ENCODE measurements at places on chromosomes 16 and 17. TPM values are rescaled to one million over a fixed set of nuclear protein-coding genes. Genes with fewer than 3 reads are reported as not detected.
A peak's percentile ranks its signal among the peaks of the same experiment; 100 is the strongest.

The WFDC1 gene
- 5.6 TPM for total RNA-seq

The PRSS8 gene
- total RNA-seq, result 452 TPM

The SECTM1 gene
- total RNA-seq, result 5.8 TPM

The FGF11 gene
- total RNA-seq, result 2.4 TPM

The RHBDL1 gene
- total RNA-seq, result 1.8 TPM

DNA sequence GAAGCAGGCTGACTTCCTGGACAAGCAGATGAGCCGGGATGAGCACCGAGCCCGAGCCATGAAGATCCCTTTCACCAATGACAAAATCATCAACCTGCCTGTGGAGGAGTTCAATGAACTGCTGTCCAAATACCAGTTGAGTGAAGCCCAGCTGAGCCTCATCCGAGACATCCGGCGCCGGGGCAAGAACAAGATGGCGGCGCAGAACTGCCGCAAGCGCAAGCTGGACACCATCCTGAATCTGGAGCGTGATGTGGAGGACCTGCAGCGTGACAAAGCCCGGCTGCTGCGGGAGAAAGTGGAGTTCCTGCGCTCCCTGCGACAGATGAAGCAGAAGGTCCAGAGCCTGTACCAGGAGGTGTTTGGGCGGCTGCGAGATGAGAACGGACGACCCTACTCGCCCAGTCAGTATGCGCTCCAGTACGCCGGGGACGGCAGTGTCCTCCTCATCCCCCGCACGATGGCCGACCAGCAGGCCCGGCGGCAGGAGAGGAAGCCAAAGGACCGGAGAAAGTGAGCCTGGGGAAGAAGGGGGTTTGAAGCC lies 11.0 kb downstream of the NFE2L1 start:
- H3K36me3 ChIP-seq, result peaks cover 61% of the 10 kb centered on the region
- no peaks in the 10 kb centered on the region for H3K27me3 ChIP-seq
- no peak for DNase-seq

DNA sequence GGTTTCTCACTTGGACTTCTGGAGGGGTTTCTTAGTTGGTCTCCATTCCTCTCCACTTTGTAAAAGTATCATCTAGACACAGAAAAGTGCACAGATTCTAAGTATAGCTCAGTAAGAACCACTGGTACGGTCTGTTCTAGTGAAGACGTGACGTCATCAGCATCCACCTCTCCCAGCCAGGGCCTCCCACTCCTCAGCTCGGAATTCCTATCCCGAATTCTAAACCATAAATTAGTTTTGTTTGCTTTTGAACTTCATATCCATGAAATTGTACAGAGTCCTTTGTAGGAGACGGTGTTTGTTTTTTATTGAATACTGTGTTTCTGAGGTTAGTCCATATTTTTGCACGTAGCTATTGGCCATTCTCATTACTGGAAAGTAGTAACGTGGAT lies 25.5 kb downstream of the FOXK2 start:
- no peak overlapping the region for H3K4me3 ChIP-seq
- no peaks in the 10 kb centered on the region for H3K36me3 ChIP-seq
- DNase-seq, result no peak
- H3K27ac ChIP-seq, result peak overlapping the region; percentile 79
- H3K4me1 ChIP-seq, result peaks cover 57% of the 10 kb centered on the region

DNA sequence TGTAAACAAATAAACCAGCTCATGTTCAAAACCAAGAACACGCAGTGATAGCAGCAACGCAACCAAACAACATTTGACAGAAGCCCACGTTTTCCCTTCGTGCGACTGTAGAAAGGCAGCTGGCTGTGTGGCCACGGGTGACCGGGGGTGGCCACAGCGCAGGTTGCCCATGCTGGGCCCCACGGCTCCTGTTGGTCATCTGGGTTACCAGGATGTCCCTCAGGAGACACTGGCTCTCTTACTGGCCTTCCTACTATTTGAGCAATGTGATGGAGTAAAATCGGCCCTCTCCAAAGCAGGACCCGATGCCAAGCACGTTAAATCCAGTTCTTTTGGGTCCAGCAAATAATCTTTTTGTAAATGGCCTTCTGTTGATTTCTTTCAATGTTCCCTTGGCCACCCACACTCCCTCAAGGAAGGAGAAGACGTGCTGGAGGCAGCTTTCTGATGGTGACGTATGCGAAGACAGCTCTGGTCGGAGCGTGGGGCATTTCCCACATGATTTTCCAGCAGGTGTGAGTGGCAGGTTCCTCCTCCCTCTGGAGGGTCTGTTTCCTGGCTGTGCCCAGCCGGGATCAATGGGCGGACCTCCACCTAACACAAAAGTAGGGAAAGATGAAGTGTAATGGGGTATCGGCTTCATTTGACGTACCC lies 143.1 kb upstream of the CHMP6 start:
- H3K4me1 ChIP-seq, result peaks cover 13% of the 10 kb centered on the region
- H3K27me3 ChIP-seq, result no peaks in the 10 kb centered on the region
- peak; percentile 1 for DNase-seq
- no peak overlapping the region for H3K27ac ChIP-seq
- no peak overlapping the region for H3K4me3 ChIP-seq

GRCh38 chr17:77130525-77130924 lies 10.2 kb upstream of the SEC14L1 start:
- H3K4me1 ChIP-seq, result peaks cover 31% of the 10 kb centered on the region
- no peaks in the 10 kb centered on the region for H3K36me3 ChIP-seq
- H3K27me3 ChIP-seq, result no peaks in the 10 kb centered on the region

GRCh38 chr17:8117980-8118768 lies at the start of gene ALOXE3:
Gene ALOXE3 (minus strand): TSS chr17:8118514. CDS start chr17:8117990, 524 bp downstream.
- DNase-seq, result peak; percentile 55
- H3K27me3 ChIP-seq, result peaks cover 77% of the 10 kb centered on the region
- peak within 1 kb of the TSS; percentile 82 for H3K27ac ChIP-seq
- peaks cover 28% of the 10 kb centered on the region for H3K4me1 ChIP-seq
- H3K36me3 ChIP-seq, result no peaks in the 10 kb centered on the region

DNA sequence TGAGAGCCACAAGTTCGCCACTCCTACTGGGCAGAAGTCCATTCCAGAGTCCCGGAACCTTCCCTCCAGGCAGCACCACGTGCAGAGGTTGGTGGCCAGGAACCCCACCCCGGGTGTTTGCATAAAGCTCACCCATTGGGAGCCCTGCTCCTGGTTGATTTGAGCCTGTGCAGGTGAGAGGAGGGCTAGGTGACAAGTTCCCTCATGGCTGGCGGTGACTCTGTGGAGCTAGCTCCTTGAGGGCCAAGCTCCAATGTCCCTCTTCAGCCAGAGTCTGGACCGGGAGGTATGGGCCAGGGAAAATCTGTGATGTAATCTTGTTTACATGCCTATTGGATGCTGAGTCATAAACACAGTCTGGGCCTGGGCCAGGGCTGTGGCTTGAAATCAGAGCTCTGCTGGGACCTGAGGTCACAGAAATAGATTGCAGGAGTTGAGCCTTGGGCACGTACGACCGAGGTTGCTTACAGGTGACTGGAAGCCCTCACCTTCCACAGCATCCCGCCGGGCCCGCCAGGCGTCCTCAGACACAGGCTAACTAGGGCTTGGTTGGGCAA lies 118.9 kb downstream of the AATF start:
- H3K36me3 ChIP-seq, result no peaks in the 10 kb centered on the region
- DNase-seq, result peak; percentile 71
- no peaks in the 10 kb centered on the region for H3K4me1 ChIP-seq
- peak overlapping the region; percentile 19 for H3K27ac ChIP-seq

DNA sequence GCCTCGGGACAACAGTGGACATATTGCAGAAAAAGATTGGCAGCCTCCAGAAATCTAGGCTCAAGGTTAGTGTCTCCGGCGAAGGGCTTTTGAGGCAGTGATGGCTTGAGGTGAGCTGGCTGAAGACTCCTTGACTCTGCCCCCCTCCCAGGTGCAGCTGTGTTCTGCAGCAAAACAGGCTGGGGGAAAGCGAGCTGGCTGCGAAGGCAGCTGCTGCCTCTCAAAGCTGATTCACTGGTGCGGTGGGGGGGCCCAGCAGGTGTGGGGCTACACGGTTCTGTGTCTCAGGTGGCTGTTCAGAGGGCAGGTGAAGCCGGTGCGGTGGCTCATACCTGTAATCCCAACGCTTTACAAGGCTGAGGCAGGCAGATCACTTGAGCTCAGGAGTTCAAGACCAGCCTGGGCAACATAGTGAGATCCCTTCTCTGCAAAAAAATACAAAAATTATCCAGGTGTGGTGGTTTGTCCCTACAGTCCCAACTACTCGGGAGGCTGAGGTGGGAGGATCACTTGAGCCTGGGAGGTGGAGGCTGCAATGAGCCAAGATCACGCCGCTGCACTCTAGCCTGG lies 22.9 kb downstream of the C16orf96 start:
- H3K4me3 ChIP-seq, result no peak overlapping the region
- H3K36me3 ChIP-seq, result no peaks in the 10 kb centered on the region
- no peaks in the 10 kb centered on the region for H3K4me1 ChIP-seq
- H3K27ac ChIP-seq, result no peak overlapping the region
- no peak for DNase-seq

DNA sequence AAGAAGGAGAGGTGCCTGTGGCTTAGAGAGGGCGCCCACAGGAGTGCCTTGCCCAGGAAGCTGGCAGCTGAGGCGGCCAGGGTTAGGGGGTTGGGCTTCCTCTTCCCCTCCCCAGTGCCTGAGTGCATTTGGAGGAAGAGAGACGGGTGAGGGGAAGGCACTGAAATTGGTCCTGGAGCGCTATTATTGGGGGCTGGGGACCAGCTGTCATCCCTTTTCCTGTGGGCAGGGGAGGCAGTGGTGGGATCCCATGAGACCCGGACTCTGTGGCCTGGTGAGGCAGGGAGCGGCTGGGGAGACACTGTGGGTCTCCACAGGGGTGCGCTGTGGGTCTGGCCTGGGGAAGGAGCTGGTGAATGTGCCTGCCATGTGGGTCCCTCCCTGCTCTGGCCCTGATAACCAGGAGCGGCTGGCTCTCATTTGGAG lies 259.7 kb downstream of the SEC14L1 start:
- no peaks in the 10 kb centered on the region for H3K27me3 ChIP-seq
- peak overlapping the region; percentile 52 for H3K27ac ChIP-seq
- no peak for DNase-seq

DNA sequence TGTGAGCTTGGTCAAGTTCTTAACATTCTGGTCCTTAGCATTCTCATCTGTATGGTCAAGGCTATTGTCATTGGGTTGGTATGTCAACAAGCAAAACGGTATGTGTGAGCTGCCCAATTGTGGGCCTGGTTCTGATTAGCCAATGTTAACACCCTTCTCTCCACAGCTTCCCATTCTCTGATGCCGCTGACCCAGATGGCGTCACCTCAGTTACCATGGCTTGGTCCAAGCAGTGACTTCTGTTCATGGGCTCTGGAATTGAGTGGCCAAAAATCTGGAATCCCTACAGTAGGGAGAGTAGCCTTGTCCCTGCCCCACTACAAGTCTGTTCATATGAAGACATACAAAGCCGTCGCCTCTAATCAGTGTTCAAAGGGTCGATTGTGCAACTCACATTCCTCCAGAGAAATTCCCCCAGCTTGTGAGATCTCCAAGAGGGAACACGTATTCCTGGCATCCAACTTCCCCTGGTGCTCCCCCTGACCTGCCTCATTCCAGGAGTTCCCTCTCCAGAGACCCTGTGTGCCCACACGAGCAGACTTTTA lies 15.8 kb downstream of the TMEM98 start:
- no peak overlapping the region for H3K4me3 ChIP-seq
- no peaks in the 10 kb centered on the region for H3K4me1 ChIP-seq
- H3K27ac ChIP-seq, result no peak overlapping the region

DNA sequence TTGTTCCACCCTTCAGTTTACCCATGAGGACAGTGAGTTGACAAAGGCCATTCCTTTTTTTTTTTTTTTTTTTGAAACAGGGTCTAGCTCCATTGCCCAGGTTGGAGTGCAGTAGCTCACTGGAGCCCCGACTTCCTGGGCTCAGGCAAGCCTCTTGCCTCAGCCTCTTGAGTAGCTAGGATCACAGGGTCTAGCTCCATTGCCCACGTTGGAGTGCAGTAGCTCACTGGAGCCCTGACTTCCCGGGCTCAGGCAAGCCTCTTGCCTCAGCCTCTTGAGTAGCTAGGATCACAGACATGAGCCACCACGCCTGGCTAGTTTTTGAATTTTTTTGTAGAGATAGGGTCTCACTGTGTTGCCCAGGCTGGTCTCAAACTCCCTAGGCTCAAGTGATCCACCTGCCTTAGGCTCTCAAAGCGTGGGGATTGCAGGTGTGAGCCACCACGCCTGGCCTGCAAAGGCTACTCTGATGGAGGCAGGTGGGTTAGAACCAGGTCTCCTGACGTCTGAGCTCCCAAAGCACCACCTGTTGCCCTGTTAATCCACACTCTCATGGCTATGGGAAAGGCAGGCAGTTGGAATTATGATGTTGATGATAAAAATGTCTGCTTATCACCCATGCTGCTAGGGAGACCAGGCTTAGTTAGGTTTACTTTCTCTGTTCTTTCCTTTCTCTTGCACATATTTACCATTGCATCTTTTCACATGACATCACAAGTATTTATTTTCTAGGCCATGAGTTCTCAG lies 65.2 kb downstream of the KSR1 start:
- no peaks in the 10 kb centered on the region for H3K27me3 ChIP-seq
- no peaks in the 10 kb centered on the region for H3K36me3 ChIP-seq
- peaks cover 5% of the 10 kb centered on the region for H3K4me1 ChIP-seq
- no peak for DNase-seq
- H3K4me3 ChIP-seq, result no peak overlapping the region

- H3K4me1 ChIP-seq, result no peaks in the 10 kb centered on the region
- no peaks in the 10 kb centered on the region for H3K27me3 ChIP-seq
- no peak overlapping the region for H3K27ac ChIP-seq
- no peaks in the 10 kb centered on the region for H3K36me3 ChIP-seq
These were observed 1387.9 kb downstream of the CDH8 start for GRCh38 chr16:60648290-60648689.

DNA sequence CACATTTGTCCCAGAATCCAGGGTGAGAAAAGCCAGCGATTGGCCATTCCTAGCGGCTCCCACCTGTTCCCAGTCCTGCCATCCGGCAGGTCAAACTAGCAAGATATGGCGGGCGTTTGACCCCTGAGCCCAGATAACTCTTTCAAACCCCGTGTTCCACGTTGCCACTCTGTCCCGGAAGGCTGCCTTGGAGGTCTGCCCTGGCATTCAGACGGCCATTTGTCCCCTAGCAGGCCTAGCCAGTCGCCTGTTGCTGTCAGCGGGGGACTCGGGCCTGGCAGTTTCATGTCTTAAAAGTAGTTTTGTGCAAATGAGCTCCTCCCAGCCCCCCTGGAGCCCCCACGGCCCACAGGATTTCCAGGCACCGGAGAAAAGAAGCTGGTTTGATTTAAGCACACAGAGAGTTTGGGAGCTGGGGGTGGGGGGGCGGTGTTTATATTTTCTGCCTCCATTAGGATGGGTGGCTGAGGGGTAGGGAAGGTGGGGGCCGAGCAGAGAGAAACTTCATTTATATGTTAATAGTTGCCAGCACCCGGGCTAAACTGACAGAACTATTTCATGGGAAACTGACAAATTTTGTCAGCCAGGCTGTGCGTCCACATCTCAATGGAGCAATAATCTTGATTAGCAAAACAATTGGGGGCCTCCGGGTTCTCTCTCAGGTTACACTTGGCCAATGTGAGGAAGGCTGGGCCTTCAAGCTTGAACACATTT lies 240.9 kb upstream of the SALL1 start:
- no peak overlapping the region for H3K27ac ChIP-seq
- no peaks in the 10 kb centered on the region for H3K27me3 ChIP-seq
- no peak for DNase-seq
- no peaks in the 10 kb centered on the region for H3K36me3 ChIP-seq
- no peaks in the 10 kb centered on the region for H3K4me1 ChIP-seq

- H3K27me3 ChIP-seq, result no peaks in the 10 kb centered on the region
- no peak overlapping the region for H3K27ac ChIP-seq
- no peaks in the 10 kb centered on the region for H3K4me1 ChIP-seq
- DNase-seq, result no peak
These were observed 103.5 kb upstream of the TNRC6C start for GRCh38 chr17:77854759-77855745.
